ENCODE measurements at places on chromosomes 12 and 14. TPM values are rescaled to one million over a fixed set of nuclear protein-coding genes. Genes with fewer than 3 reads are reported as not detected.

Gene GPR65
- not detected for total RNA-seq

Gene FOS
- 2,749 TPM for total RNA-seq

Gene RPL10L
- not detected for total RNA-seq

Gene C14orf180
- total RNA-seq, result 3.9 TPM

Gene SART3
- total RNA-seq, result 76.8 TPM

DNA sequence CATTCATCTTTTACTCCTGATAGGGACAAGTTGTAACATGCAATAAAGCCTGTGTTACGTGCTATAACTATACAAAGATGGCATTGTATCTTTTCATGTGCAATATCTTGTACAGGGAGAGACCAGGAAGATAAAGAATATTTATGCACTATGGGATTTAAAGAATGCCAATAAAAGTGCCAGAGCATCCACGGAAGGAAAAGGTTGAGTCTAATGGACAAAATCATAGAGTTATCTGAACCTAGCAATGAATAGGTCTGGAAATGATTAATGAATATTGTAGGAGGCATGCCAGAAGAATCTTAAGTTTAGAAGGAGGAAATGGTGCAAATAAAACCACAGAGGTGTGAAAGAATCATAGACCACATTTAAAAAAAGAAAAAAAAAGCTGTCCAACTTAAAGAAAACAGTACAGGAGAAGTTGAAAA lies 263.9 kb downstream of the KCNC2 start:
- no peak overlapping the region for H3K27ac ChIP-seq
- no peaks in the 10 kb centered on the region for H3K4me1 ChIP-seq
- no peaks in the 10 kb centered on the region for H3K27me3 ChIP-seq
- H3K4me3 ChIP-seq, result no peak overlapping the region
- no peak for DNase-seq

GRCh38 chr14:79408696-79409095 lies 802.6 kb downstream of the DIO2 start:
- H3K27ac ChIP-seq, result no peak overlapping the region
- H3K36me3 ChIP-seq, result no peaks in the 10 kb centered on the region
- no peaks in the 10 kb centered on the region for H3K27me3 ChIP-seq
- no peaks in the 10 kb centered on the region for H3K4me1 ChIP-seq

DNA sequence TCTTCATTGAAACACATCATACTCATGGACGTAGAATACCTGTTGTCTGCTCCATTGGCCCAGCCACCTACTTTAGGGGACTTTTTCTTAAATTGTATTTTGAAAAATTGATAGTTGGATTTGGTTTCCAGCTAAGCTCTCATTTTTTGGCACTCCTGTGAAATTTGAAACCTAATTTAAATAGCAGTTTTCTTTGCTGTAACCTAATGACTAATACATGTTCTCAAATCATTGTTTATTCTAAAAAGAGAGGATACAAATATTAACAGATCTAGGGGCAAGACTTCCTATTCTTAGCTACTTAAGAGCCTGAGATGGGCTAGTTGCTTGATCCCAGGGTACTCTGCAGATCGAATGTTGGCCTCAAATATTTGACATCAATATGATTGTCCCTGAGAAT lies 78.9 kb downstream of the PLEKHA5 start:
- no peaks in the 10 kb centered on the region for H3K27me3 ChIP-seq
- DNase-seq, result no peak
- no peak overlapping the region for H3K27ac ChIP-seq
- H3K4me3 ChIP-seq, result no peak overlapping the region
- H3K4me1 ChIP-seq, result no peaks in the 10 kb centered on the region
- no peaks in the 10 kb centered on the region for H3K36me3 ChIP-seq

DNA sequence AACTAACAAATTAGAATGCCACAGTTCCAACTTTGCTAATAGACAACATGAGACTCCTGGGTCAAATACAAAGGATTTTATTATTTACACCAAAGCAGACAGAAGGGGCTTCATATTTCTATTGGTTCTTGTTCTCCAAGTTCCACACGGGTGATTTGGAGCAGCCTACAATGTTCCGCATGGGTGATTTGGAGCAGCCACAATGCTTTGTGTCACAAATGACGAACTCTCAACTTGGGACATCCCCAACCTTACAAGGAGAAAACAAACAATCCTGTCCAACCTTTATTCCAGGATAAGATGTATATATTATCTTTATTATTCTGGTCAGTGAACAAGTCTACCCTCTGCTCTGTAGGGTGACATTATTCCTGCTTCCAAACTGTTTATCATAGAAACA lies 694.3 kb upstream of the MGAT4C start:
- no peaks in the 10 kb centered on the region for H3K27me3 ChIP-seq
- no peaks in the 10 kb centered on the region for H3K4me1 ChIP-seq
- H3K4me3 ChIP-seq, result no peak overlapping the region
- no peak for DNase-seq
- no peak overlapping the region for H3K27ac ChIP-seq

DNA sequence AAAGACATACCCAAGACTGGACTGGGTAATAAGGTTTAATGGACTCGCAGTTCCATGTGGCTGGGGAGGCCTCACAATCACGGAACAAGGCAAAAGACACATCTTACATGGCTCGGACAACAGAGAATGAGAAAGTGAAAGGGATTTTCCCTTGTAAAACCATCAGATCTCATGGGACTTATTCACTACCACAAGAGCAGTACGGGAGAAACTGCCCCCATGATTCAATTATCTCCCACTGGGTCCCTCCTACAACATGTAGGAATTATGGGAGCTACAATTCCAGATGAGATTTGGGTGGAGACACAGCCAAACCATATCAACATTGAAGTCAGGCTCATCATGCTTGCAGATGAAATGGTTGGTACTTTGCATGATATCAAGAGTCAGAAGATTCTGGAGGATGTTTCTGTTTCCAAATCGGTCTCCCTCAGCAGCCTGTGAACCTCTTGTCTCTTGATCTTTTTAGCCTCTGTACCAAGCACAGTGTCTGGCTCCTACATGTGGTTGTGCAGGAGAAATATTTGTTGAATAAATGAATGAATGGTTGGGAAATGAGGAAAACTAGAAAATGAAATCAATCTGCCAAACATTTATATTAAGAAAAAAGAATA lies 98.6 kb downstream of the VRK1 start:
- H3K36me3 ChIP-seq, result no peaks in the 10 kb centered on the region
- DNase-seq, result no peak
- H3K27ac ChIP-seq, result no peak overlapping the region

- peak overlapping the region; percentile 73 for H3K4me3 ChIP-seq
- H3K27me3 ChIP-seq, result no peaks in the 10 kb centered on the region
- no peak for DNase-seq
- no peaks in the 10 kb centered on the region for H3K36me3 ChIP-seq
- peaks cover 31% of the 10 kb centered on the region for H3K4me1 ChIP-seq
These were observed 1.6 kb upstream of the MANSC4 start for GRCh38 chr12:27781680-27782079.

DNA sequence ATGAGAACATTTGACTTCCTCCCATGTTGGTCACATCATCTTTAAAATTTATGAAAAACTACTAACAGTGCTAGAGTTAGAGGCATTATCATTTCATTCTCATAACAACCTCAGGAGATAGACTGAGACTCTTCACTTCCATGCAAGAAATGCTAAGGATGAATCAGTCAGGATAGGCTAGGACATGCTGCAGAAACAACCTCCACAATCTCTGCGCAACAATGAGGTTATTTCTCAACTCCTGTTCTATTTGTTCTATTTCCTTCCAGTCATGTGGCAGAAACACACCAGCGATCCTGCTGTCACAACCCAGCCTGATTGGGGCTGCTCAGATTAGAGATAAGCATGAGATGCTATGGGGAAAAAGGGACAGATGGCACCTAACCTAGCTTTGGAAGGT lies 49.0 kb upstream of the TMEM263 start:
- H3K36me3 ChIP-seq, result no peaks in the 10 kb centered on the region
- DNase-seq, result no peak
- H3K27ac ChIP-seq, result no peak overlapping the region
- H3K4me1 ChIP-seq, result peaks cover 7% of the 10 kb centered on the region
- peaks cover 21% of the 10 kb centered on the region for H3K27me3 ChIP-seq

- peaks cover 5% of the 10 kb centered on the region for H3K27me3 ChIP-seq
- H3K4me1 ChIP-seq, result peaks cover 29% of the 10 kb centered on the region
- H3K36me3 ChIP-seq, result no peaks in the 10 kb centered on the region
- no peak overlapping the region for H3K4me3 ChIP-seq
These were observed 51.4 kb upstream of the GPR132 start for GRCh38 chr14:105116451-105117256.
